Adrenal gland (tissue), 19 donors: ENCODE measurements at places on chromosomes 11 and 22.

- H3K27me3 ChIP-seq: no peaks in the 10 kb centered on the region
- H3K27ac ChIP-seq: no peak overlapping the region
- DNase-seq: no peak
- no peaks in the 10 kb centered on the region for H3K4me1 ChIP-seq
Observed at GRCh38 chr11:45730014-45730413, 64.6 kb upstream of the CHST1 start.

DNA sequence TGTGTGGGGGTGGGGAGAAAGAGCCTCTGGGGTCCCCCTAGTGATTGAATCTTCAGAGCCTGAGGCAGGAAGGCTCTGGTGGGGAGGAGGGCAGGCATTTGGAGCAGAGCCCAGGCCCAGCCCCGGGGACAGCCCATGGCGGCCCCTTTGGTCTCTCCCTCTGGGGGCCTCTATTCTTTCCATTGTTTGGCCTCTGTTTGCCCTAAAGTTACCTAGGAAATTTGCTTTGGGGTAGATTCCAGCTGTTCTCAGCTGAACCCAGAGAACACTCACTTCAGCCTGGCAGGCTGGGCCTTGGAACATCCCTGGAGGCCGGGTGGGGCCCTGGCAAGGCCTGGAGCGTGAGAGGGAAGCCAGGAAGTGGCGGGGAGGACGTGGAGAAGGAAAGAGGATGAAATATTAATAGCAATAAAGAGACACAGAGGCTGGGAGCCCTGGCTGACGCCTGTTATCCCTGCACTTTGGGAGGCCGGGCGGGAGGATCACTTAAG, 22.9 kb upstream of the A4GALT start:
- no peaks in the 10 kb centered on the region for H3K4me1 ChIP-seq
- DNase-seq: peak; percentile 70
- no peaks in the 10 kb centered on the region for H3K36me3 ChIP-seq
- H3K27ac ChIP-seq: peak overlapping the region; percentile 79
- no peaks in the 10 kb centered on the region for H3K27me3 ChIP-seq

DNA sequence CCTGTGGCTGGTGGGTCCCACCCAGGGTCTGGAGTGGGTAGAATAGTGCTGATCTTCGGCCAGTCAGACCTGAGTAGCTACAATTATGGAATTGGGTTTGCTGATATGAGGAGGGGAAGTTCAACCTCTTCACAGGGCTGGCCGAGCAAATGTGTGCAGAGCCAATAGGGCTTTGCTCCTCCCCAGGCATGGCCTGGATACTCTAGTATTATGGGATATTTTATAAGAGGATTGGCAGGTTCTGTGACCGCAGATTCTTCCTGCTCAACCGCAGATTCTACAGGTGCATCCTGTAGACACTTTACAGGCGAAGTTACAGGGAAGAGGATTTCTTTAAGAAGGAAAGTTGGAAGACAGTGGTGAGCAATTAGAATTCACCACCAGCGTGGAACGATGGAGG, 44.3 kb downstream of the TBC1D22A start:
- no peak for DNase-seq
- no peaks in the 10 kb centered on the region for H3K4me1 ChIP-seq
- H3K4me3 ChIP-seq: no peak overlapping the region
- no peaks in the 10 kb centered on the region for H3K36me3 ChIP-seq

DNA sequence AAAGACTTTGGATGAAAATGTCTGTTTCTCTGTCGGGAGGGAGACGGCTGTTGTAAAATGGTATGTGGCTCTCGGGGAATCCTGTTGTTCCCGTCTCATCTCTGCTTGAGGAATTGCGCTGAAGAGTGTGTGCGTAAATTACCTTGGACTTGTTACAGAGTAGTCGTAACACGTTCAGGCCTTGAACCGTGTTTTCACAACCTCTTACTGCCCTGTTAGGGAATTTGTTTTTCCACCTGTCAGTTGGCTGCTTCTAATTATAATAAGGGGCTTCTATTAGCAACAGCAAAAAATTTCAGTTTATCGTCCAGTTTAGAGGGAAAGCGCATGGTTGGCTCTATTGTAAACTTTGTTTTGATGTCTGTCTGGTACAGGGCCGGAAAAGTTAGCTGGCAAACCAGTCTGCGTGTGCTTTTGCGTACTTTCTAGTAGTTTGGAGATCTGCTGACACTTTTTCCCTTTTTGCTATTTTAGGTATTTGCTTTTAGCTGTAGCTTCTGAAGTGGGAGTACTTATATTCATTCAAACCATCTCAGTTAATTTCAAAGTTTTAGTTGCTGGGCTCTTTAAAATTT, 1.5 kb downstream of the HIPK3 start:
- no peaks in the 10 kb centered on the region for H3K36me3 ChIP-seq
- peak overlapping the region; percentile 100 for H3K27ac ChIP-seq
- H3K4me3 ChIP-seq: peak overlapping the region; percentile 79
- peaks cover 36% of the 10 kb centered on the region for H3K4me1 ChIP-seq
- no peaks in the 10 kb centered on the region for H3K27me3 ChIP-seq

DNA sequence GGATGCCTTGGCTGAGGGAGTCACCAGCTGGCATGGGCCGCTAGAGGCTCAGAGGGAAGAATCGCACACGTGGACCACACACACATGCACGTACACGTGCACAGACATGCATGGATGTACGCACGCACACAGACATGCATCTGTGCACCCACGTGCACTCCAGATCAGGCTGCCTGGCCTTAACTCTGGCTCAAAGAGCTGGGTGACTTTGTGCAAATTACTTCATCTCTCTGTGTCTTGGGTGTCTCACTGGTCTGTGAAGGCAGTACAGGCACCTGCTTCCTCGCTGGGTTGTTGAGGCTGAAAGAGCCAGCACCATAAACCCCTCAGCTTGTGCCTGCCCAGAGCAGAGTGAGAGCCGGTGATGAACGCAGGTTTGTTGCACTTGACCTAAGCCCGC, 28.7 kb downstream of the TMPRSS6 start:
- H3K4me3 ChIP-seq: no peak overlapping the region
- no peaks in the 10 kb centered on the region for H3K27me3 ChIP-seq
- no peaks in the 10 kb centered on the region for H3K4me1 ChIP-seq
- no peak overlapping the region for H3K27ac ChIP-seq
- no peaks in the 10 kb centered on the region for H3K36me3 ChIP-seq
